Stomach (tissue), 19 donors: ENCODE measurements at places on chromosomes 13 and 19. TPM values are rescaled to one million over a fixed set of nuclear protein-coding genes. Genes with fewer than 3 reads are reported as not detected.

DNA sequence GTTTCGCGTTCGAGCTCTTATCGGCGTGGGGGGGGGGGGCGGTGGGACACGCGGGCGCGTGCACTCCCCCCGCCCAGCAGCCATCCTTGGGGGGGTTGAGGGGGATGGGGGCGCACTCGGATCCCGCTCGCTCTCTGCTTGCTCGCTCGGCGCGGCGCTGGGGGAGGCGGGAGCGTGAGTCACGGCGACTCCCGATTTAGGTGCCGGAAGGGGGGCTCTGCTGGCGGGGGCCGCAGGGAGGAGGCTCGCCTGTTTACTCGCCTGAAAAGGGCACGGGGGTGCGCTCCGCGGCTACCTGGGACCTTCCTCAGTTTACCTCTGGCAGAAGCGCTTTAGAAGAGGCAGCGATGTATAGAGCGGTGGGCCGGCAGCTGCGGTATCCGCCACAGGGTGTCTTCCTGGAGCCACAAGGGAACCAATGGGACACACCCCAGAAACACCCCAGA is 1.1 kb upstream of the PDE4A start:
- H3K36me3 ChIP-seq = no peaks in the 10 kb centered on the region
- no peak overlapping the region for H3K27ac ChIP-seq
- peak; percentile 50 for DNase-seq
- peaks cover 35% of the 10 kb centered on the region for H3K27me3 ChIP-seq

DNA sequence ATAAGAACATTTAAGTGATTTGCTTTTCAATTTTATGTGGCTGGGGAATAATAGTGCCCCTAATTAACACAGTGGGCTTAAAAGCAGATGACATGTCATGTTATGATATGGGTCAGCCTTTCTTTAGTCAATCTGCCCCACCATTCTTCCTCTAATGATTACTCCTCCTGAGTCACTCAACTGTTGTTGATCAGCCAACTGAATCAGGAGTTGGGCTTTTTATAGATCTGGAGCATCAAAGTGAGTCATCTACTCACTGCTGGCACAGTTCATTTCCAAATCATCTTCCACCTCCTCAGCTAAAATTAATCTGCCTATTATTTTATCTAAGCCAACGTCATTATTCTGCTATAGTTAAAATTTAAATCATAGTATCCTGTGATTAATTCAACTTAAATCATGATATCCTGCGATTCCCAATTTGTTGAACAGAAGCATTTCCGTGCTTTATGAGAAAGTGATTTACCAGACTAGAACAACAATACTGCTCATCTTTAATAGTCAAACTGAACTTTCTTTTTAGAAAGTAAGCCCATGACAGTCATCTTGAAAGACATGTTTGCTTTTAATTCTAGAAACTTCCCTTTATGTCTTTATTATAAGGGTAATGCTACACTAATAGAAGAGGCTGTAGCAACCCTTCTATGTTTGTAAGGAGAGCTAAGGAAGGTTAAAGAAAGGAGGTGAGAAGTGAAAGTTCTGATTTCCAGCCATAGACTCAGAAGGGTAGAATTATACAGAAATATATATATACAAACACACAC is 551.4 kb downstream of the TBC1D4 start:
- no peaks in the 10 kb centered on the region for H3K27me3 ChIP-seq
- no peak for DNase-seq
- no peaks in the 10 kb centered on the region for H3K4me1 ChIP-seq
- H3K36me3 ChIP-seq = no peaks in the 10 kb centered on the region

DNA sequence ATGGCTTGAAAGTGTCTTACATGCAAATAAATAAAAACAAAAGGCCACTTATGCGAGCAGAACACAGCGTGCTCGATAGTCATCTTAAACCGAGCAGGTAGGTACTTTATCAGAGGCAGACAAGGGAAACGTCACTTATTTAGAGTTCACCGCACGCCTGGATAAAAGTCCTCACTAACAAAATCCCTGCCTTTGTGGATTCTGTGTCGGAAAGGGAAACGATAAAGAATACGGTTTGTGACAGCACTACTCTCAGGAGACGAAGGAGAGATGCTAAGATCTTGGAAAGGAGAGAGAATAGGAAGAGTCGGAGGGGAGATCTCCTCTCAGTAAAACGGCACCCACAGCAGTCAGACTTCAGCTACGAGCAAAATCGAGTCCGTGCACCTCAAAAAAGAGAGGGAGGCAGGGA is 581 bp downstream of the RCBTB1 start:
- peaks cover 13% of the 10 kb centered on the region for H3K36me3 ChIP-seq
- H3K27me3 ChIP-seq = no peaks in the 10 kb centered on the region
- no peak for DNase-seq
- peak overlapping the region; percentile 97 for H3K4me3 ChIP-seq
- peak overlapping the region; percentile 98 for H3K27ac ChIP-seq
- H3K4me1 ChIP-seq = peaks cover 45% of the 10 kb centered on the region

DNA sequence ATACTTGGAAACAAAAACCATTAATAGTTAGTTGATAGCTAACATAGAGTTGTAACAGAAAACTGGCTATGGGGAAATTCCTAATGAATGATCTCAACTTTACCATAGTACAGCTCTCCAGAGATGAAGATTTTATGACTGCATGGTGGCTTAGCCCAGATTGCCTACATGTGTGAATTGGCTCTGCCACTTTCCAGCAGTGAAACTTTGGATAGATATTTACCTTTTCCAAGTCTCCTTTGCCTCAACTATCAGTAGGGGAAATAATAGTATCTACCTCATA is 161.1 kb downstream of the LACC1 start:
- H3K27me3 ChIP-seq = no peaks in the 10 kb centered on the region
- no peak overlapping the region for H3K4me3 ChIP-seq
- no peaks in the 10 kb centered on the region for H3K36me3 ChIP-seq
- no peaks in the 10 kb centered on the region for H3K4me1 ChIP-seq

GRCh38 chr19:58584498-58585441 is 11.6 kb upstream of the MZF1 start:
- H3K36me3 ChIP-seq = peaks cover 32% of the 10 kb centered on the region
- no peaks in the 10 kb centered on the region for H3K27me3 ChIP-seq
- no peak overlapping the region for H3K4me3 ChIP-seq
- DNase-seq = no peak
- no peak overlapping the region for H3K27ac ChIP-seq
- H3K4me1 ChIP-seq = peaks cover 8% of the 10 kb centered on the region

DNA sequence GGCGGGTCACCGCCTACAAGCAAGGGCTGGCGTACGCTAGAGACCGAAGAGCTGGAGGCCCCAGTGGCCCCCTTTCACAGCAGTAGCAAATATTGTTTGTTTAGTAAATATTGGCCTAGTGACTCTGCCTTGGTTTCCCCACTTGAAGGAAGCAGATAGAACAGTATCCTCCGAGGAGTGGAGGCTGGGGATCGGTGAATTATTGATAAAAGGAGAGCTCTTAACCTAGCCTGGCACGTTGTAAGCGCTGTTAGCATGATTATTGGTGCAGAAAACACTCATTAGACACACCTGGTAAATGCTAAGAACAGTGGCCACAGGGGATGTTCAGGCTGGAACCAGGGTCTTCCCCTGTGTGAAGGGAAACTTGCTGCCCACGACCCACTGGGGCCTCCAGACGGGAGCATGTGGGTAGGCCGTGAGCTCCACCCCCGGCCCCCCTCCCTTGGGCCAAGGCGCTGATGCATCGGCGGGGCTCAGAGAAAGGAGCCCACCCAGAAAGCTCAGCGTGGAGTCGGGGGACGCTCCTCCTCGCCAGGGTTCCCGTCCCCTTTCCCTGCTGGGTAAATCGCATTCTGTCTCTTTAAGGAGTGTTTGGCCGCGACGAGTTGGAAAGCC is 2.3 kb downstream of the IER2 start:
- H3K36me3 ChIP-seq = no peaks in the 10 kb centered on the region
- H3K4me3 ChIP-seq = peak overlapping the region; percentile 85
- H3K4me1 ChIP-seq = peaks cover 24% of the 10 kb centered on the region
- no peaks in the 10 kb centered on the region for H3K27me3 ChIP-seq

GRCh38 chr13:21541271-21541670 is 62.7 kb downstream of the MICU2 start:
- H3K4me1 ChIP-seq = peaks cover 15% of the 10 kb centered on the region
- H3K27me3 ChIP-seq = no peaks in the 10 kb centered on the region
- H3K27ac ChIP-seq = no peak overlapping the region
- no peak for DNase-seq
- peaks cover 21% of the 10 kb centered on the region for H3K36me3 ChIP-seq
- H3K4me3 ChIP-seq = no peak overlapping the region

GRCh38 chr13:48315969-48316650 is 12.6 kb downstream of the RB1 start:
- H3K4me1 ChIP-seq = no peaks in the 10 kb centered on the region
- H3K36me3 ChIP-seq = peaks cover 37% of the 10 kb centered on the region
- no peak overlapping the region for H3K4me3 ChIP-seq

DNA sequence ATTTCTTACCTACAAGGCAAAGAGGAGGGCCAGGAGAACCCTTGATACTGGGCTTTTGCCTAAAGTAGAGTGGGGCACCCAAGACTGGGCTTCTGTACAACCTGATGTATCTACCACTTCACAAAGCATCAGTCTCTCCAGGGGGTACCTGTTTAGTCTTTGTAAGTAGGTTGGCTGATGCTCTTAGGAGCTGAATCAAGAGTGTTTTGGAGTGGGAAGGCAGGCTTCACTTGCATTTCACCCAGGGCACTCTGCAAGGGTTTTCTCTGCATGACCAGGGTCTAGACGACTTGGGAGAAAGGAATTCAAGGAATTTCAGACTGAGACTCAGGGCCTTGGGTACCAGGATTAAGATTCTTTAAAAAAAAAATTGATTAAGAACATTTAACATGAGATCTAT is 361.5 kb downstream of the RFC3 start:
- no peaks in the 10 kb centered on the region for H3K36me3 ChIP-seq
- H3K27me3 ChIP-seq = no peaks in the 10 kb centered on the region
- H3K4me3 ChIP-seq = no peak overlapping the region
- no peak overlapping the region for H3K27ac ChIP-seq

- no peak overlapping the region for H3K27ac ChIP-seq
- H3K4me1 ChIP-seq = peaks cover 50% of the 10 kb centered on the region
- H3K36me3 ChIP-seq = no peaks in the 10 kb centered on the region
- no peak for DNase-seq
Observed at GRCh38 chr19:1451916-1452801, 2.2 kb downstream of the APC2 start.

DNA sequence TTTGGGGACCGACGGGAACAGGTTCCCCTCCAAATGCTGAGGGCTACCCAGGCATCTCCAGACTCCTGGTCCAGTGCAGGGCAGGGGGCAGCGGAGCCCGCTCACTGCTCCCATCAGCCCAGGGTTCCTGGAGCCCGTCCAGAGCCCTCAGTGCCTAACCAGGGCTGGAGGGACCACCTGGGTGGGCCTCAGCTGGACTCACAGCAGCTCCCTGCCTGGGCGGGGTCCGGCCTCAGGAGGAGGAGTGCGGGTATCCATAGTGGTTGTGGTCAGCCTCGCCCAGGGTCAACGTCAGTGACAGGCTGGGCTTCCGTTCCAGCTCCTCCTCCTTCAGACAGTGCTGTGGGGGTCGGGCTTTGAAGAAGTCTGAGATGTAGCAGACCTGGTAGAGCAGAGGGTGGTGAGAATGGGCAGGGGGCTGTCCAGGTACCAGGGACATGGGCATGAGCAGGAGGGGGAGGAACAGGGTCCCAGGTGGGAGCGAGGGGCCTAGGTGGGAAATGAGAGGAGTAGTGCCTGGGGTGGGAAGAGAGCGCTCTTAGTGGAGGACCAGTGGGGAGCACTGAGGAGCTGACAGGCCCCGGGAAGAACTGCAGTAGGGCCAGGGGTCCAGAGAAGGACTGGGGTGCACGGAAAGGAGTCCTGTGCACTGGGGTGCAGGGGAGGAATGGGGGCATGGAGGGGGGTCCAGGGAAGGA is 9.9 kb downstream of the PLPP2 start:
- H3K4me1 ChIP-seq = no peaks in the 10 kb centered on the region
- no peak overlapping the region for H3K4me3 ChIP-seq
- H3K27me3 ChIP-seq = no peaks in the 10 kb centered on the region
- peaks cover 38% of the 10 kb centered on the region for H3K36me3 ChIP-seq

DNA sequence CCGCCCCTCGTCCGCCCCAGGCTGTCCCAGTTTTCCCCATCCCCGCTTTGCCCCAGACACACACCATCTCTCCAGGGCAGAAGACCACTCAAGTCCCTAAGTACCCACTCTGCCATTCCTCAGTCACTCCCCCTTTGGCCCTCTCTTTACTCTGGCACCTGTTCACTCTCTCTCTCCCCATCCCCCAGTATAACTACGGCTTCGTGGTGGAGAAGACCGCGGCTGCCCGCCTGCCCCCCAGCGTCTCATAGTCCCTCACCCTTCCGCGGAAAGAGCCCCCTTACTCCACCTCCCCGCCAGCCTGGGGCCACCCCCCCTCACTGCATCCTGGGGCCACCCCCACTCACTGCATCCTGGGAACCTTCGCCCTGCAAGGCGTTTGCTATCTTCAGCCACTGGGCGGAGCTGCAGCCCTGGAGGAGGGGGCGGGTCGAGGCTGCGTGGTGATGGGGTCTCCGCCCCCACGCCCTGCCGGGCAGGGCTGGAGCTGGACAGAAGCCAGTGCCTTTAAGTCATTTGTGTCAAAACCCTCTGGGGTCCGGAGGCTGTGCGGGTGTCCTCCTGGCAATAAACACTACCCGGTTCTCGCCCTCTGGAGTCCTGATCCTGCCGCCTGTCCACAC is 5.0 kb downstream of the MVB12A start:
- no peaks in the 10 kb centered on the region for H3K36me3 ChIP-seq
- DNase-seq = no peak
- H3K27ac ChIP-seq = no peak overlapping the region
- no peaks in the 10 kb centered on the region for H3K27me3 ChIP-seq
- no peak overlapping the region for H3K4me3 ChIP-seq

- H3K36me3 ChIP-seq = no peaks in the 10 kb centered on the region
- H3K27me3 ChIP-seq = no peaks in the 10 kb centered on the region
- H3K4me3 ChIP-seq = no peak overlapping the region
- H3K4me1 ChIP-seq = no peaks in the 10 kb centered on the region
- H3K27ac ChIP-seq = no peak overlapping the region
Observed at GRCh38 chr13:107441279-107441678, 774.1 kb downstream of the LIG4 start.

The ZNF134 gene
- 21.7 TPM for total RNA-seq

The SLC7A10 gene
- total RNA-seq = not detected

The MLNR gene
- total RNA-seq = not detected
